Cortex of kidney (tissue), 1 donor: ENCODE measurements at places on chromosomes 3 and 15.

GRCh38 chr3:112061152-112061551, 25.0 kb upstream of the C3orf52 start:
- no peak for DNase-seq

- DNase-seq, result no peak
These were observed 33.9 kb downstream of the OXNAD1 start for GRCh38 chr3:16298891-16299290.

DNA sequence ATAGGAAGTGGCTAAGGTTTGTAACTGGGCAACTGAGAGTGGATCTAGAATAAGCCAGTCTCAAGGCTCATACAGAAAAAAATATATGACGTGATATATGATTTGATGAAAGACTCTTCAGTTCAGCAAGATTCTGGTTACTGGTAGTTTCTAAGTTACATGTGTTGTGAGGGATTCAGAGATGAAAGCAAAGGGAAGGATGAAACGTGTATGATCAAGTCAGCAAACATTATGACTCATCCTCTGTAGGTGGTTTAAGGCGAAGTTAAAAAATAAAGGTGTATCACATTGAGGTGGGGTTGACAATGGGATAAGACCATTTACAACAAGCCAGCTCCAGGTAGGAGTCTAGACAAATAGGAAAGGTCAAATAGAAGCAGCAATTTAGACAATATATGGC, 16.2 kb downstream of the TERC start:
- no peak for DNase-seq

DNA sequence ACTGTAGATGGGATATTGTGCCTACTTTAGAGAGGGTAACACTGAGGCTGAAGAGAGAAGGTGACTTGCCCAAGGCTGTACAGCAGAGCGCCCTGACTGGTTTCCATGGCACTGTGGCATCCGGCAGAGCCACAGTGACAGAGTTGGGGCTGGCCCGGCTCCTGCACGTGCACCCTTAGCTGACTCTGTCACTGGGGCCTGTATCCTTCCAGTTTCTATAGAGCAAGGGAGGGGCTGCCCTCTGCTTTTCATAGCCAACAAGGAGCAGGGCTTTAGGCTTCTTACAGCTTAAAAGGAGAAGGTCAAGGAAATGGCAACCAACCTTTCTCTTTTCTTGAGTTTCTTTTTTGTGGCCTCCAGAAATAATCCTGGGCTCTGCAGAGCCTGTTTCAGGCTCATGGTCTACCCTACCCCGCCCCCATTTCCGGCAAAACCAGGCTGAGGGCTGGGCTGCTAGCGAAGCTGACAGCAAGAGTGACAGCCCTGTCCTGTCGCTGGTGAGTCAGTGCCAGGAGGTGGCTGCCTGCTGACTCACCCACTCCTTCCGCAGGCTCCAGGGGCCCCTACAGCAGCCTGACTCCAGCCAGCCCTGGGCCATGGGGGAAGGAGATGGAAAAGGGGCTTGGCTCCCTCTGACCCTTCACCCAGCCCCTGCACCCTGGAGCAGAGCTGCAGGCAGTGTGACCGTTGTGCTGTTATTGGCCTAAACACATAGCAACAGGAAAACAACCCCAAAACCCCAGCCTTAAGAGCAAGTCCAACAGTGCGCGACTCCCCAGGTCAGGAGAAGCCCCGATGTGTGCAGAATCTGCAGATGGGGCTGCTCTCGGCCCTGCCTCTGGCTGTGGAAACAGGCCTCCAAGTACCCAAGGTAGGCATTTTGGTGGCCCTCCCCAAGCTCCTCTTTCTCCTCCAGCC, 29.8 kb downstream of the SLC6A6 start:
- DNase-seq, result no peak

DNA sequence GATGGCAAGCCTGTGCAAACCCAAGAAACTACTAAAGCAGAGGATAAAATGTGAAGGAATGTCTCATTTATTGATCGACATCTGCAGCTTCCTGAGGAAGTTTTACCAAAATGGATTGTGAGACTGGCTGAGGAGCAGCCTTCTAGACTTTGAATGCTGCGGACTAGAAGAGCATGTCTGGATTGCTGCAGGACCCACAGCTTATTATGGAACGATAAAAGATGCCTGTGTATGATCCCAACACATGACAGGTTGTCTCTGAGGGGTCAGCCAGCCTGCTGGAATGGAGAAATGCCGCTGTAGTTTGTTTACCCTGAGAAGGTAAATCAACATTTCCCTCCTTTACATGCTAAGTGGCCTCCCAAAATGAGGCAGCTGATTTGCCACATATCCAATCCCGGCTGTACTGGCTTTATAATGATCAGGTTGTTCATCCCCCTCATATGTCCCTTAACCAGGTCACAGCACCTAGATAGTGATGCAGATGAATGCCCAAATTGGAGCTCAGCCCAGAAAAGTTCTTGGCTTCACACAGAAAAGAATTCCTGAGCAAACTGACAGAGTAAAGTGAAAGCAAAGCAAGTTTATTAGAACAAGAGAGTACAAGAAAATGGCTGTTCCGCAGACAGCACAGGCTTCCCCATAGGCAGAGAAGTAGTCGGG, 63.9 kb downstream of the IL12A start:
- DNase-seq, result no peak

- DNase-seq, result no peak
These were observed at the start of gene JAGN1 for GRCh38 chr3:9890249-9891071. TSS of gene JAGN1 (plus strand) at chr3:9890610. CDS start at chr3:9890723, 113 bp downstream.

- DNase-seq, result no peak
These were observed 54.8 kb downstream of the ARHGEF26 start for GRCh38 chr3:154176036-154176435.
